SJSA1 (cell line): ENCODE measurements at places on chromosomes 4 and X. TPM values are rescaled to one million over a fixed set of nuclear protein-coding genes. Genes with fewer than 3 reads are reported as not detected.

- no peak for DNase-seq
These were observed 38.5 kb downstream of the HPGD start for GRCh38 chr4:174483792-174484191.

GRCh38 chrX:106940068-106940467 is 19.9 kb downstream of the CLDN2 start:
- no peak for DNase-seq

SPOCK3 gene
- not detected in 2 replicates for total RNA-seq

CTAG1A gene
- total RNA-seq, result not detected in 2 replicates

DNA sequence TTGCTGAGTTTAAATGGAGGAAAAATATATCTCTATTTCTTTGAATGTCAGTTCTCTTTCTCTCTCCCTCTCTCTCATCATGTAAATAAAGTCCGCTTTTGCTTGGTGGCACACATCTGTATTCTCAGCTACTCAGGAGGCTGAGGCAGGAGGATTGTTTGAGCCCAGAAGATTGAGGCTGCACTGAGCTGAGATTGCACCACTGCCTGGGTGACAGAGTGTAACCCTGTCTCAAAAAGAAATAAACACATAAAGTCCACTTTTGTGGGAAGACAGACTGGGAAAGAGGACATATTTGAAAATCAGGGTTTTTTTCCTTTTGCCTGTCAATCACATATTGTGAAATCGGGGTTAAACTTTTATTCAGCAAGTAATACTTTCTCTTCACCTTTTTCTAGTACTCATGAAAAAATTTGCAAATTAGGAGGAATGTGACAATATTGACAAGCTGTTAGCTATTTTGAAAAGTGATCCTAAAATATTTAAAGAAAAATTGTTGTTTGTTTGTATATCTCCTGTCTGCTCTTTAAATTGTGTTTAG is 42.6 kb downstream of the PLS3 start:
- no peak for DNase-seq
